ENCODE measurements at places on chromosomes 5 and 9.

- DNase-seq, result no peak
Measured at GRCh38 chr5:166977911-166978422, 1313.5 kb upstream of the WWC1 start.

- peak; percentile 87 for DNase-seq
Measured at GRCh38 chr5:83281658-83282057, 189.9 kb upstream of the VCAN start.

GRCh38 chr5:168778536-168778935 is 199.4 kb upstream of the PANK3 start:
- DNase-seq, result no peak

- no peak for DNase-seq
Measured at GRCh38 chr9:113504725-113505590, 41.4 kb downstream of the RGS3 start.

GRCh38 chr5:149500922-149501582 is 50.2 kb downstream of the CSNK1A1 start:
- DNase-seq, result peak; percentile 79

DNA sequence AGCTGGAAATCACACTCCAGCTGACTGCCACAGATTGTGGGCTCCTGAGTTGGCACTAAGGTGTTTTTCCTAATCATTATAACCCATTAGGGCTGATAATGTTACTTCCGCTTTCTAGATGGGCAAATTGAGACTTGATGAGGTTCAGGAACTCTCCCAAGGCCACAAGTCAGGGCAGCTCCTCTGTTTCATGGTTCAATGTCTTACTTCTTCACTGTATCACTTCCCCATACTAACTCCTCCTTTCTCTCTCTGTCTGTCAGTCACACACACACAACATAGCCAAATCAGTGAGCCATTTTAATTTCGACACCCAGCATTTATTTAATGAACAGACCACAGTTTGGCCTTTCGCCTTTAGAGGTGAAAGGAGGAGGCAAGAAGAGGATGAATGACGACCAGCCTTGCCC is 17.8 kb upstream of the TRAF1 start:
- no peak for DNase-seq

- no peak for DNase-seq
Measured at GRCh38 chr5:39119404-39120051, 45.3 kb upstream of the RICTOR start.

GRCh38 chr5:171823269-171823668 is 37.7 kb downstream of the SMIM23 start:
- DNase-seq, result no peak

- no peak for DNase-seq
Measured at GRCh38 chr9:87748881-87749280, 23.0 kb downstream of the CTSL start.

GRCh38 chr9:109086221-109086620 is 33.5 kb downstream of the TMEM245 start:
- DNase-seq, result no peak

GRCh38 chr9:81832571-81833285 is 95.5 kb upstream of the SPATA31D4 start:
- no peak for DNase-seq

GRCh38 chr5:98193921-98194760 is 579.3 kb upstream of the RGMB start:
- no peak for DNase-seq

DNA sequence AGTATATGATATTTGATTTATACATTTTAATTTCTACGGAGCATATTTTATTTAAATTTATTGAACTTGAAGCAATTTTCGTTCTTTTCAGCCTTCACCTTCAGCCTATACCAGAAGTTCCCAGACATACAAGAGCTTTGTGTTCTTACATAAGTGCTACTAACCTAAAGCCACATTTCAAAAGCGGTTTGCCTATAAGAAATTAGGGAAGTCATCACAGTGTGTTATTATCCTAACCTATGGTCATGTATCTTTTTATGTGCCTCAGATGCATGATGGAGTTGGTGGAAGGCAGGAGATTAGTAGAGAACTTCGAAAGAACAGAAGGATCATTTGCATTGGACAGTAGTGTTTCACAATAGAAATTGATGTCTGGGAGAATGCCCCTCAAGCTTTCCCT is 3.1 kb downstream of the KIF2A start:
- DNase-seq, result no peak

- DNase-seq, result no peak
Measured at GRCh38 chr5:45609661-45610060, 86.5 kb downstream of the HCN1 start.

DNA sequence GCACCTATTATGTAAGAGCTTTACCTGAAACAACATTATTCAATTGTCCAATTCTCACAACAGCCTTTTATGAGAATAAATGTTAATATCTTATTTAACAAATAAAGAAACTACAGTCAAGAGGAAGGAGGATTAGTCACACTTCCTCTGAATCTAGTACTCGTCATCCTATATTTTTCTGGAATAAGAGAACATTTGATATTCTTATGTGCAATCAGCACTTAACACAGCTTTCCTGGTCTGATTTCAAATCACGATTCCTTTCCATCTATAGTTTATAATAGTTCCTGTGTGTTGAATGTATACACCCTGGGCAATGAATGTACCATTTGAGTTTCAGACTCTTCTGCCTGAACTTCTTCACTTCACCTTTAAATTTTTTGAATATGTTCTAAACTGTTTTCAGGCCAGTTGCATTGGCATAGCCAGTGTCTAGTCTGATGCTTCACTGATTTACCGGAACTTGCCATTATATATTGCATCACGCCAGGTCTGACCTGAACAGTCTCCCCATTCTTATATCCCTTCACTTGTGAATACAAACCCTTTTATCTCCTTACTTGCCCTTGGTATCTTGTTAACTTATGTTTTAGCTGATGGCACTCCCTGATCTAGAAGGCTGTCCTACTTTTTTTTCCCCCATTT is 698.3 kb downstream of the MAT2B start:
- DNase-seq, result no peak

- peak; percentile 31 for DNase-seq
Measured at GRCh38 chr5:107855171-107855570, 184.4 kb upstream of the EFNA5 start.

GRCh38 chr9:82961504-82962125 is 101.3 kb downstream of the RASEF start:
- DNase-seq, result peak; percentile 69

GRCh38 chr5:137573376-137573775 is 74.2 kb upstream of the SPOCK1 start:
- DNase-seq, result no peak

- no peak for DNase-seq
Measured at GRCh38 chr5:175478008-175478383, 364 bp upstream of the SFXN1 start.

- DNase-seq, result no peak
Measured at GRCh38 chr5:107630184-107630583, 40.6 kb downstream of the EFNA5 start.

DNA sequence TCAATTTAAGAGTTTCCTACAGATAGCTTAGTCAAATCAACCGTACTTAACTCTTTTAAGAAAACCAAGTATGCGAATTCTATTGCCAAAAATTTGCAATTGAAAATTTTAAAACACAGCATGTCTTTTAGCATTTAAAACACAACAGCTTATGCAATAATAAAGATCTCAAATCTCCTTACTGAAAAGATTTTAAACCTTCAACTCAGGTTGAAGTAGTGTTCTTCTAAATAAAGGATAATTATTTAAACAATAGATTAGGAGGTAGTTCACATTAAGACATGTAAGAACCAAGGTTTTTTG is 5.5 kb downstream of the NR3C1 start:
- no peak for DNase-seq

GRCh38 chr5:142842994-142843905 is 73.1 kb downstream of the ARHGAP26 start:
- DNase-seq, result no peak

GRCh38 chr5:128349044-128349858 is 188.8 kb downstream of the FBN2 start:
- DNase-seq, result no peak

DNA sequence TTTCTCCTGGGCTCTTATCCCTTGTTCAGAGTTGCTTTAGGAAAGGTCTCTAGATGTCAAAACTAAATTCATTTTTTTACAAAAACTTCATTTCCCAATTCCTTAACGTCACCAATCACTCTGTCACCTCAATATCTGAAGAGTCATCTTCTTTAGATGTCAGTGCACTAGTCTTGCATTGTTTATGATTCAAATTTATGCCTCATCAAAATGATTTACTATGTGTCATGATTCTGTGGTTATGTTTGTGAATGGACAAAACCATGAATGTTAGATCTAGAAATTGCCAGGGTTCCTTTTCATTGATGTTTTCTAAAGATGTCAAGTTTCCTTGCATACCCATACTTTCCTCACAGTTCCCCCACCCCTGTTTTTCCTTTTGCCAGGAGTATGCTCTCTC is 21.5 kb downstream of the CWC27 start:
- peak; percentile 39 for DNase-seq

- DNase-seq, result no peak
Measured at GRCh38 chr9:21746550-21746949, 55.9 kb upstream of the MTAP start.

DNA sequence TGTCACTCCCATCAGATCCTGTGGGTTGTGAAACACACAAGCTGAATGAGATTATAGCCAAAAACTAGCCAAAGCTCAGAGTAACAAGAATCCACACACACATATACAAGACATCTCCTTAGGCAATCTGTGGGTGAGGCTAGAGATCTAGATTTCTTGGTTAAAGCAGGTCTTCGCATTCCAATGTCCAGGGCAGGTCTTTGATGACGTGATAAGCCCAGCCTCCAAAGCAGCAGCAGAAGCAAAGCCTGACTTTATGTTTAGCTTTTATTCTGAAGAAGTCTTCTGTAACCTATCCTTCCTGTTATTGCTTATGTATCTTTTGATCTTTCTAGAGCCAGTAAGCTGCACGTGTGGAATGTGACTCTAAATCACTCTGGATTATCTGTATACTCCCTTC is 199.1 kb upstream of the SLC30A5 start:
- DNase-seq, result no peak

DNA sequence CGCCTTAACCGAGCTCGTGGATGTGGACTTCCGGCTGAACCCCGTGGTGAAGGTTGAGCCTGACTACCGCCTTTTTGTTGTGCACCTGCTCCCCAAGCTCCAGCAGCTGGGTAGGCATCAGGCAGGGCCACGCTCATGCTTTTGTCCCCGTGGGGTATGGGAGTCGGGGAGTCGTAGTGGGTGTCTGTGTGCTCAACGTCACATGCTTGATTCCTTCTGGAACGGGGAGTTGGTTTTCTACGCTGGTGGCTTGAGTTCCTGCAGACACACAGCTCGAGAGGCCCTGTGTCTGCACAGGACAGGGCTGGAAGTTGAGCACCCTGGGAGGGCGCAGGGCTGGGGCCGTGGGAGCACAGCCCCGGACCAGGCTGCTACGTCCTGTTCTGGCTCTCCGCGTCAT is 8.0 kb downstream of the CEP72 start:
- DNase-seq, result no peak

DNA sequence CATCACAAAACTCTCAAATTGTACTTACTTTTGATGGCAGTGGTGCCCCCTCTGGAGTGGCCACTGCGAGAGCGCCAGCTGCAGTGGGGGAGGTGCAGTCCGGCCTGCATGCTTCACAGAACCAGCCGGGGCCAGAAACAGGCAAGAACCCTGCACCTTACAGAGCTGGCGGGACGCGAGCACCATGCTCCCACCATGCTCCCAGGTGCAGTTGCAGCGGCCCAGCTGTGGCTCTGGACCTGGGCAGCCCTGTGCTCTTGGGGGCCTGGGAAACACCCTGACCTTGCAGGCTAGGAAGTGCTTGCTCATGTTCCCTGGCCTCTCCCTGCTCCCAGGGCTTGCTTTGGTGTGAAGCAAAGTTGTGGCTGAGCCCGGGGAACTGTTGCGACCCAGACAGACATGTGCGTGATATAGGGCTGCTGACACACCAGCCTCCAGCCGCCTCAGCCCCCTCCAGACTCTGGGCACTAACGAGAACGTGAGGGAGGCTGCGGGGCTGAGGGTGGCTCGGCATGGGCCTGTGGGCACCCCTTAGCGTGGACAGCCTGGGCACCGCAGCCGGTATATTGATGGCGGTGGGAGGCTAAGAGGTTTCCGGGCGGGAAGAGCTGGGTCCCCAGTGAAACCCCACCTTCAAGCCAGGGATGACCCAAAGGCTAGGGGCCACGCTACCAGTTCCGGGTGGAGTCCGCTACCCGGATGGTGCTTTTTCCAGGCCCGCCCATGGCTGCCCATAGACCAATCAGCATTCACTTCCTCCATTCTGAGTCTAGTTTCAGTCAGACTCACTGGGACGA is 1809.9 kb upstream of the ACO1 start:
- DNase-seq, result no peak

DNA sequence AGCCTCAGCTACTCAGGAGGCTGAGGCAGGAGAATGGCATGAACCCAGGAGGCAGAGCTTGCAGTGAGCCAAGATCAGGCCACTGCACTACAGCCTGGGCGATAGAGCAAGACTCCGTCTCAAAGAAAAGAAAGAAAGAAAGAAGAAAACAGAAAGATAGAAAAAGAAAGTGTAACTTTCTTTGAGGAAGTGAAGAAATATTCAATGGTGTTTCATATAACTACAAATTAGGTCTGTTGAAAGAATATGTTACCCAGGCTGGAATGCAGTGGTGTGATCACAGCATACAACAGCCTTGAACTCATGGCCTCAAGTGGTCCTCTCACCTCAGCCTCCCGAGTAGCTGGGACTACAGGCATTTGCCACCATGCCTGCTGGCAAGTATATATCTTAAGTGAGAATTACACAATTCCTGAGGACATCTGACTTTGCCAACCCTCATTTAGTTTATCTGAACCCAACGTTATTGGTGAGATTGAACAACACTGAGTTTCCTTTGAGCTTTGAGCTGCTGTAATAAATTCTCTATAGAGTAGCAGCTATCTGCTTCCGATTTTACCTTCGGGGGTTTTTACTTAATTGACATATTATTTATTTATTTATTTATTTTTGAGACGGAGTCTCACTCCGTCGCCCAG is 2.0 kb upstream of the FAF2 start:
- no peak for DNase-seq

DNA sequence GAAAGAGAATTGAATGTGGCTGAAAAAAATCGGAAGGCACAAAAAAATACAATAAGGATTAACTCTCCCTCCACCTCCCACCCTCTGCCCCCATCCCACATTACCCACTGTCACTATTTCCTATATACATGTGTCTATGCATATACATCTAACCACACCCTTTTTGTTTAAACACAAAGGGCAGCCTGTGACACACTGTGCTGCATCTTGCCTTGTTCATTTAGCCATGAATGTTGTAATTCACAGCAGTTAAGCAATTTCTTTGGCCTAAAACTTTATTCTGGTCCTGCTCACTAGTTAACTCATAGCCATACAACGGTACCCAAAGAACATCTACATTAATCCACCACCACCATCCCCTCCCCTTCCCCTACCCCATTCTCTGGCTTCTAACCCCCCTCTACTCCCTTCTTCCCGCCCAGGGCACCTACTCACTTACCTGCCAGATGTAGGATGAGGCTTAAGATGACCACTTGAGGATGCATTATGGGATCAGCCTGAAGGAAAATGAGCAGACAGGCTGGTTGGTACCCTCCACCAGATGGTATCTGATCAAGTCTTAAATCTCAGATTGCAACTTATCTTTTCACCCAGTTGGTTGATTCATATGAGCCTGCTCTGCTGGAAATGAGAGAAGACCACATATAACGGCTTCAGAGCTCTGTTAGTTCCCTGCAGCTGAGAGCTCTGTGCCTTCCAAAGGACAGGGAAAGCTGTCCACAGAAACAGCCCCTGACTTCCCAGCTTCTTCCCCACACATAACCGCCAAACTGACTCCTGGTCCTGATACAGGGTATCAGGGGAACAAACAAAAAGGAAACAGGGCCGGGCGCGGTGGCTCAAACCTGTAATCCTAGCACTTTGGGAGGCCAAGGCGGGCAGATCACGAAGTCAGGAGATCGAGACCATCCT is 1.2 kb downstream of the HAVCR1 start:
- DNase-seq, result no peak

Measured in fibroblast of skin of abdomen (primary cell).